ENCODE measurements at places on chromosomes 6 and 20.

GRCh38 chr6:101980924-101981323, 587.4 kb downstream of the GRIK2 start:
- no peak for DNase-seq

GRCh38 chr20:49151436-49151835, 36.7 kb downstream of the STAU1 start:
- DNase-seq, result no peak

DNA sequence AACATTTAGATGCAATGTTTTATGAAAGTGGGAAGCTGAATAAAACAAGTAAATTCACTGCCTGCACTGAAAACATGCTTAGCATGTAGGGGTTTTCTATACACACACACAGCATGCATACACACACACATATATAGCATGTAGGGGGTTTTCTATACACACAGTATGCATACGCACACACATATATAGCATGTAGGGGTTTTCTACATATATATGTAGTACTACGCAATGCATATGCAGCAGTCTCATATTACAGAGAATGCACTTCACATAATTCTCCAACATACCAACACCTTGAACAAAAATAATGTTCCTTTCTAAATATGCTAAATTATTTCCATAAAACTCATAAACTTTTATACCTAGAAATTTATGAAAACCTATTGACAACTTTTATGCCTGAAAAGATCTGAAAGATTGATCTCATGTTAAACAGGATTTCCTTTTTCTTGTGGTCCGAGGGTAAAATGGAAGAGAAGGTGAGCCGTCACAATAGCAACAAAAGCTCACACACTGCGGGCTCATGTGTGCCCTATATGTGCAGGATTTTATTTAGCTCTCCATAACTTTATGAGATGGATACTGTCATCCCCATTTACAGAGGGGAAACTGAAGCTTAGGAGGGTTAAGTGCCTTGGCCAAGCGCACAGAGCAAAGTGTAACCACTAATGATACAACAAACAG, 81.9 kb upstream of the TULP1 start:
- DNase-seq, result no peak

DNA sequence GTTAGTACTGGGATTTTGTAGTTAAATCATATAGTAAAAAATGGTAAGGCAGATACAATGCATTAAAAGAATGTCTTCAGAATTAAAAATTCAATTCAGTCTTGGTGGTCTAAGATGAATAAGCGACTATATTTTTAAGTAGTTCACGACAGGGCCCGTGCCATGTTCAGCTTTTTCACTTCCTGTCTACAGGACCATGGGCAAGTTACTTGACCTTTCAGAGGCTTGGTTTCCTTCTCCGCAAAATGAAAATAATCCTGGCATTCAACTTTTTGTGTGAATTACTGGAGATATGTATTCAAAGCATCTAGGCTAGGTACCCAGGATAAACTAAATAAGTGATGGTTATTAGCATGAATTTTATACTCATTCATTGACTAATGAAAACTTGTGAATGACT, 216.0 kb downstream of the BTBD9 start:
- DNase-seq, result no peak

- no peak for DNase-seq
These were observed 132.5 kb downstream of the RTN4IP1 start for GRCh38 chr6:106496823-106497222.

- DNase-seq, result peak; percentile 82
These were observed 199.3 kb upstream of the SGK1 start for GRCh38 chr6:134517145-134517658.

DNA sequence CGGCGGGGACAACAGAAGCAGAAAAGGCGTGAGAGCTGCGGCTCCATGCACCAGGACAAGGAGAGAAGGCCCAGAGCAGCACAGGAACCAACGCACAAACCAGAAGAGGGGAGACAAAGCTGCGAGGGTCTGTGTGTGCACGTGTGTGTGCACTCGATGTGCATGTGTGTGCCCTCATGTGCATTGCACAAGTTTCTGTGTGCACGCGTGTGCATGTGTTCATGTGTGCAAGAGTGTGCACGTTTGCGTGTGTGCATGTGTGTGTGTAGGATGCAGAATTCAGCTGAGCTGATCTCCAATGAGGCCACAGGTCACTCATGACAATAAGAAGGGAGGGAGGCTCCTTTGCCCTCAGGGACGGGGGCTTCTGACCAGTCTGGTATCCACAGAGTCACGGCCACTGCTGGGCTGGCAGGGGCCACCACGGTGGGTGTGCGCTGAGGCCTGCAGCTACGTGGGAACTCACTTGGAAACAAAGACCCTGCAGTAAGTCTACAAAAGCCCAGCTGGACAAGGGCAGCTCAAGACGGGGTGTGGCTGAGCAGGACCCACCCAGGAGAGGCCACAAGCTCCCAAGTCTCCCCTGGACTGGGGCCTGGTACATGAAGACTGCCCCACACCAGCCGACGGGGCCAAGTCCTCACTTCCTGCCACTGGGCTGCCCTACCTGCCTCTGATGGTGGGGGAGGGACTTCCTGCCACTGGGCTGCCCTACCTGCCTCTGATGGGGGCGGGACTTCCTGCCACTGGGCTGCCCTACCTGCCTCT, 48.1 kb upstream of the CHRNA4 start:
- DNase-seq, result peak; percentile 22

GRCh38 chr20:44566018-44566417, 16.4 kb upstream of the PKIG start:
- DNase-seq, result no peak

DNA sequence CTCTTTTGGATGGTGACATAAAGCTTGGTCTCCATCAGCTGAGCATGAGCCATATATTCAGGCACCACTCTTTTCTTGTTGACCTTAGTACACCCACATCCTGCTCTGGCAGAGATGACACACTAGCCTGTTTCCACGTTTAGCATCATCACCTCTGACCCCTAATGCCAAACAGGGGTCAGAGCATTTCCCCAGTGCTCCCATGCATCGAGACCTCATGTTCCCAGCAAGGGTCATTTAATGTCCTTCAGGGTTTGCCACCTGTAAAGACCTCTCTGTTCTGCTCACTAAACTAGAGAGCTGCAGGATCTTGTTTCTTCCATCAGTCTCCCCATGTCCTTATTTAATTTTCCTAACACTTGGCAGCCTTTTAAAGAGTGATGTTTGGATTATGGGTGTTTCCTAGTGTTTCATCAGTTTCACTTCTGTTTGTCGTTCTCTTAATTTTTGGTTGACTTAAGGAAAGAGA, 97.5 kb downstream of the AIG1 start:
- no peak for DNase-seq

DNA sequence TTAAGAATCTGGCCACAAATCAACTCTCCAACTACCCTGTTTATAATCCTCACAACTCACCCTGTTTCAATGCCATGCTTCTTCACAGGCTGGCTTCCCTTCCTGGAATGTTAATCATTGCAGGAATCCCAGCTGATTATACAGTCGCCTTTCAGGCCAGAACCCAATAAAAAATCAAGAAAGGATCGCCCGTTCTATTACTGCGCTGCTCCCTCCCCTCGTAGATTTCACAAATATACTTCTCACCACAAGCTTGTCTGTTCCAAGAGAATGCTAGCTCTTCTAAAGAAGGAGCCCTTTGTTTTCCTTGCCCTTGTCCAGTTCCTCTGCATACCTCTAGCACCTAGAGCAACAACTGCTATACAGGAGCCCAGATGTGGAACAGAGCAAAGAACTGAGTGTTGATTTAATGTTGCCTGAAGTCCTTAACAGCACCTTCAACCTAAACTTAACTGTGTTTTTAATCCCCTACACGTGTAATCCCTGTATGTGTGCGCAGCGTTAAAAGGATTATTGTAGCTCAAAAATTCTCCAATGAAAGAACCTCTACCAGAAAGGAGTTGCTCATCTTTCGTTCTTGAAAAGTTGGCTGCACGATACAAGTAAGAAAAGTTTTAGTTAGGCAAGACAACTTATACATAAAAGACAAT, 988 bp downstream of the ECHDC1 start:
- peak; percentile 21 for DNase-seq

DNA sequence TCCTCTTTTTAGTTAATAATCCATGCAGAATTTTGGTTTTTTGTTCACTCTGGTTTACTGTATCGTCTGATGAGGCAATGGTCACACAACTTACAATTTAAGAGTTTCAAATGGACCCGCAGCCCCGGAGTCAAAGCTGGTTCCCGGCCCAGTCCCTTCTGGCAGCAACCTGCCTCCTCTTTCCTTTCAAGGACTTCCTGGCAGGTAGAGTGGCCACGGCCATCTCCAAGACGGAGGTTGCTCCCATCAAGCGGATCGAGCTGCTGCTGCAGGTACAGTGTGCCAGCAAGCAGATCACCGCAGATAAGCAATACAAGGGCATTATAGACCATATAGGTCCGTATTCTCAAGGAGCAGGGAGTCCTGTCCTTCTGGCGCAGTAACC, 218.2 kb downstream of the GJA1 start:
- no peak for DNase-seq

DNA sequence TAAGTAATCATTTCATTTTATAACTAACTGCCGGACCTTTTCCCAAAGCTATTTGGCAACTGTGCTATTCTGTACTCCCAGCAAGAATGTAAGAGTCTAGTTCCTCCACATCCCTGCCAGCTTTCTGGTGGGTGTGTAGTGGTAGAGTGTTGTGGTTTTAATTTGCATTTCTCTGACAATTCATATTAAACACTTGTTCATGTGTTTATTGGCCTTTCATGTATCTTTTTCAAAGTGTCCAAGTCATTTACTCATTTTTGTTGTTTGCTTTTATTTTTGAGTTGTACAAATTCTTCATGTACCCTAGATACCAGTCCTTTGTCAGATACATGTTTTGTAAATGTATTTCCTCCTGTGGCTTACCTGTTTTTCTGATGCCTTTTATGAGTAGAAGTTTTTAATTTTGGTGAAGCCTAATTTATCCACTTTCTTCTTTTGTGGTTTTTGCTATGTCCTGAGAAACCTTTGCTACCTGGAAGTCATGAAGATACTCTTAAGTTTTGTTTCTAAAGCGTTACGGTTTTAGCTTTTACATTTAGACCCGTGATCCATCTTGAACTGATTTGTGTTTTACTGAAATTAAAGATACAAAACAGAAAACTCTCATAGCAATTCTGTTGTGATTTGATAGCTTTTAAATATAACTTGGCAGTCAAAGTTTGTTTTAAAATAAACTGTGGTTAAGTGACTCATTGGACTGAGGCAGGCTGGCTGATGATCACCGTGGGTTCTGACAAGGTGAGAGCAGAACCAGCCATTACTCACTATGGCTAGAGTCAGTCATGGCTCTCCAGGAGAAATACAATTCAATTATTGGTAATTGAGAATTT, 8.0 kb downstream of the MYLIP start:
- DNase-seq, result no peak

DNA sequence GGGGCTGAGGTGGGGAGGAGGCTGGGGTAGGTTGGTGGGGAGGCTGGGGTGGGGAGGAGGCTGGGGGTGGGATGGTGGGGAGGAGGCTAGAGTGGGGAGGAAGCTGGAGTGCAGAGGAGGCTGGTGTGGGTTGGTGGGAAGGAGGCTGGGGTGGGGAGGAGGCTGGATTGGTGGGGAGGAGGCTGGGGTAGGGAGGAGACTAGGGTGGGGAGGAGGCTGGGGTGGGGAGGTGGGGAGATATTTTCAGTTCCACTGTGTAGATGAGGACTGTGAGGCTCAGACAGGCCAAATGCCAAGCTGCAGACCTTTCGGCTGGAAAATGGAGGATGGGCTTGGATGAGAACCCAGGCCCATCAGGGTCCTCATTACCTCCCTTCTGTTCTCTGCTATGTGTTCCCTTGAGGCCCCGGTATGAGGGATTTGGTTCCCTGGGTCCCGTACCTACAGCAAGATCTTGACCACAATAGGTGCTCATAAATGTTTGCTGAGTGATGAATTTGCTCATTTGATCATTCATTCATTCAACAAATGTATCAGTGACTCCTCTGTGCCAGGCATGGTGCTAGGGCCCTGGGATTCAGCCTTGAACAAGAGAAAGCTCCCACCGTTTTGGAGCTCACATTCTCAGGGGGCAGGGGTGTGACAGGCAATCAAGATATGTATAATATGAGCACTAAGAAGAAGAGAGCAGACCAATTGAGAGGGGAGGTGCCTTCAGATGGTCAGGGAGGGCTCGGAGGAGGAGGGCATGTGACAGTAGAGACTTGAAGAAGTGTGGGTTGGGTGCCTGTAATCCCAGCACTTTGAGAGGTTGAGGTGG, 36.1 kb upstream of the NOL4L start:
- peak; percentile 30 for DNase-seq

DNA sequence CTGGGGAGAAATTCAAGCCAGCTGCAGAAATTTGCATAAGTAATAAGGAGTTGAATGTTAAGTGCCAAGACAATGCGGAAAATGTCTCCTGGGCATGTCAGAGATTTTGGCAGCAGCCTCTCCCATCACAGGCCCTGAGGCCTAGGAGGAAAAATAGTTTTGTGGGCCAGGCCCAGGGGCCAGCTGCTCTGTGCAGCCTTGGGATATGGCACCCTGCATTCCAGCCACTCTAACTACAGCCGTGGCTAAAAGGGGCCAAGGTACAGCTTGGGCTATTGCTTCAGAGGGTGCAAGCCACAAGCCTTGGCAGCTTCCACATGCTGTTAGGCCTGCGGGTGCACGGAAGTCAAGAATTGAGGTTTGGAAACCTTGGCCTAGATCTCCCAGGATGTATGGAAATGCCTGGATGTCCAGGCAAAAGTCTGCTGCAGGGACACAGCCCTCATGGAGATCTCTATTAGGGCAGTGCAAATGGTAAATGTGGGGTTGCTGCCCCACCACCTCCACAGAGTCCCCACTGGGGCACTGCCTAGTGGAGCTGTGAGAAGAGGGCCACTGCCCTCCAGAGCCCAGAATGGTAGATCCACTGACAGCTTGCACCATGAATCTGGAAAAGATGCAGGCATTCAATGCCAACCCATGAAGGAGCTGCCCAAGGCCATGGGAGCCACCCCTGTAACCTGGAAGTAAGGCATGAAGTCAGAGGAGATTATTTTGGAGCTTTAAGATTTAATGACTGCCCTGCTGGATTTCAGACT, 126.5 kb downstream of the DTNBP1 start:
- DNase-seq, result no peak
